DMS153 (cell line): ENCODE measurements at places on chromosomes 1 and 21.
A peak's percentile ranks its signal among the peaks of the same experiment; 100 is the strongest.

- no peak for DNase-seq
These were observed 27.9 kb downstream of the C1orf115 start for GRCh38 chr1:220717800-220718640.

DNA sequence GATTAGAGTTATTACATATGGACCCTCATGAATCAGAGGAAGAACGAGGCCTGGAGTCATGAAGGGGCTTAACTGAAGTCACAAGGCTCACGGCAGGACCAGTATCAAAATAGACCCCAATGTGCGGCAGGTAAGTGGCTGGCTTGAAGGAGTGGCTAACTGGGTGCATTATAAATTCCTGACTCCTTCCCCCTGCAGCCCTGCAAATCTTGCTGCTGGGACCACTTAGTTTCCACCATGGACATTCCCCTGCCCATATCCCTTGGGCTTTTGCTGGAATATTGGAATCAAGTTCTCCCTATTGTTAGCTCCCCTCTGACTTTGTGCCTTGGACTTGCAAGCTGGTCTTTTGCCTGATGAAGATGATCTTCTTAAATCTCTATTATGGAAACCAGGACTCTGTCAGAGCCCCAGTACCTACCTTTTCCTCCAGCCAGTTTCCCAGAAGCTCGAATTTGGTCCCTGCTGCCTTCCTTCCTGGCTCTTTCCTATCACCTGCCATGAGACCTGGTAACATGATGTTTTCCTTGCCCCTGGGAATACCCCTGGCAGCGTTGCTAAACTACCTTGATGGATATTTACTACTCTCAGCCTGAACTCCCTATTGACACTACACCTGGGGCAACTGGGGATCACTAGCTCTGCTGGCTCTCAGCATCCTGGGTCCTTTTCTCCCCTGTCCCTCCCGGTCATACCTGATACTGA is 156.0 kb upstream of the JUN start:
- DNase-seq = peak; percentile 57

- no peak for DNase-seq
These were observed 153.3 kb upstream of the SGIP1 start for GRCh38 chr1:66380452-66381212.

DNA sequence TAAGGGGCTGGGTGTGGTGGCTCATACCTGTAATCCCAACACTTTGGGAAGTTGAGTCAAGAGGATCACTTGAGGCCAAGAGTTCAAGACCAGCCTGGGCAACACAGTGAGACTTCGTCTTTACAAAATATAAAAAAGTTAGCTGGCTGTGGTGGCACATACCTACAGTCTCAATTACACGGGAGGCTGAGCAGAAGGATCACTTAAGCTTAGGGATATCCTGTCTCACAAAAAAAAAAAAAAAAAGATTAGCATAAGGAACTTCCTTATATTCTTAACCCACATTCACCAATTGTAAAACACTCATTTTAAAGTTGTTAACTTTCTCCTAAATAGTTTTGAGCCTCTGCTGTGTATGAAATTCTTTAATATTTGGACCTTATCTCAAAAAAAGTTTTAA is 53.1 kb downstream of the ABCD3 start:
- DNase-seq = no peak

GRCh38 chr1:4010814-4011605 is 110.9 kb upstream of the C1orf174 start:
- no peak for DNase-seq

DNA sequence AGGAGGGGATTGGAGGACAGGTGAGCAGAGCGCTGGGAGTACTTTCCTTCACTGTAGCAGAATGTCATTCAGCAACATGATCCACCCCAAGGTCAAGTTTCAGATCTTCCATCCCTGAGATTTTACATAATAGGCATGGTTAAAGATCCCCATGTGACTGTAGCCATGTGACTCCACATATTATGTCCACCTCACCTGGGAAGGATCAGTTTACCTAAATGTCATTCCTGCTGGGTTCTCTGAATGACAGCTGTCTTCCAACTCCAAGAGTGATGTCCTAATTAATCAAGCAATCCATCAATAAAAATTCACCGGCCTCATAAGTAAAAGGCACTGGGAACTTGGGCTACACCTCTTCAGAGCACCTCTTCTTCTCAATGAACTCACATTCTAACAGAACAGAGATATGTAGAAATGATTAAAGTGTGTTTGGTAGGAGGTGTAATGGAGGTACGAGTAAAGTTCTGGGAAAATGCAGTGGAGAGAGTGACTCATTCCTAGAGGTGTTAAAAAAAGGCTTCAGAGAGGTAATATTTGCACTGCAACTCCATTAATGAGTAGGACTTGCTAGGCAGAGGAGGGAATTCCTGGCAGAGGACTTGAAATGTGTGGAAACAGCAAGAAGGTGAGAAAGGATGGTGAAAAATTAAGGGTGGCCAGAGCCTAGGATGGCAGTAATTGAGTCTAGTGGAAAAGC is 22.2 kb upstream of the MAPKAPK2 start:
- no peak for DNase-seq

- DNase-seq = no peak
These were observed 1.2 kb upstream of the DHRS3 start for GRCh38 chr1:12618965-12619791.

DNA sequence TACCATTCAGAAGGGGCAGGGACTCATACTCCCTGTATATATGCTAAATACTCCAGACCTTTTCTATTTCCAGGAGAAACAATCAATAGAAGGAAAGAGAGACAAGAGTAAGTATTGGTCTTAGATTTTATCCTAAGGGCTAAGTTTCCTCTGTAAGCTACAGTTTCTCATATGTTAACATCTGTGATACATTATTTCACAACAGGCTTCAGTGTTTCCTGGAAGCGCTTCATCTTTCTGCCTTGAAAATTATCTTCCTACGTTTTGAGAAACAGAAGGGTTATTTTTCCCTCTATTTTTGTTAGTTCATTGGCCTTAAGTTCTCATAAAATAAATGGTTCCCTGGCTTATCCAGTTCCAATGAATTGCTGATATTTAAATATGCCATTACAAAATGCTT is 15.6 kb downstream of the FMO1 start:
- DNase-seq = no peak

DNA sequence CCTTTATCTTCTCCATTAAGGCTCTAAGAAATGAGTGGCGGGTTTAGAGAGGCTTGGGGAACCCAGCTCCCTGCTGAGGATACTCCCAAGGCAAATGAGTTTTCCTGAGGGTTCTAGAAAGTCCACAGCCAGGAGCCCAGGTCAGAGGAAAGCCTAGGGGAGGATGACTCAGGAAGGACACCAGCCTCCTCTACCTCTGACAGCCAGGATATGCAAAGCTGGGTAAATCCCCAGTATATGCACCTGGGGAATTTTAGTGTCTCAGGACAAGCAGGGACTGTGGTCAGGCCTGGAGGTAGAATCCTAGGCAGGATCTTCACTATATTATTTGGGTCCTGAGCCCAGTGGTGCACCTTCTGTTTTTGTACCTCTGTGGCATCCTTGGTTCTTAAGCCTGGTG is 23.5 kb upstream of the WNT4 start:
- DNase-seq = no peak

DNA sequence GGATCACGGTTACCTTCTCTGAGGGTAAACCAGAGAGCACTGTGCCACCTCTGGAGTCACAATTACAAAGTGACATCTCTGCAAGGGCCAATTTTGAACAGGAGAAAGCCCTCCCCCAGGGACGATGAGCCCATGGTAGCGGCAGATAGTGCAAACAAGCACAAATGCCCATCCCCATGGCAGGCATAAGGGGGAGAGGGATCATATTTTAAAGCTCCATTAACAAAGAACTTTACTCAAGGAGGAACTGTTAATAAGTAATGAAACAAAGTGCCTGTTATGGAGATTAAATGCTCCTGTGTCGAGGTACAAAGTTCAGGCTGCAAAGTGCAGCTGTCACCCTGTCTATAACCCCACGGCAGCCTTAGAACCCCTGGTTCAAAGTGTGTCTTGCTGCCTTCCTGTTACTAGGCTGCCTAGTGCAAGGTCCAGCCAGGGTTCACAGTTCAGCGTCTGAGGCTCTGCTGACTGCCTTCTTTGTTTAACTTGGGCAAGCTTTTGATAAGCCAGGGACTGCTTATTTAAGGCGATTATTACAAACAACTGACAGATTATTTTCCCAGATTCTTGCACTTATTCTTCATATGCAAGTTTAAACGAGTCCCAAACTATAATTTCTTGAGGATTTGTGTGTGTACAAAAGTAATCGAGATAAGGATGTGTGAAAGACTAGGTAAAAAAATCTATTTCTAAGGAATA is 75.7 kb upstream of the NRIP1 start:
- no peak for DNase-seq

GRCh38 chr1:212699104-212699624 is 476 bp downstream of the BATF3 start:
- DNase-seq = peak; percentile 54

DNA sequence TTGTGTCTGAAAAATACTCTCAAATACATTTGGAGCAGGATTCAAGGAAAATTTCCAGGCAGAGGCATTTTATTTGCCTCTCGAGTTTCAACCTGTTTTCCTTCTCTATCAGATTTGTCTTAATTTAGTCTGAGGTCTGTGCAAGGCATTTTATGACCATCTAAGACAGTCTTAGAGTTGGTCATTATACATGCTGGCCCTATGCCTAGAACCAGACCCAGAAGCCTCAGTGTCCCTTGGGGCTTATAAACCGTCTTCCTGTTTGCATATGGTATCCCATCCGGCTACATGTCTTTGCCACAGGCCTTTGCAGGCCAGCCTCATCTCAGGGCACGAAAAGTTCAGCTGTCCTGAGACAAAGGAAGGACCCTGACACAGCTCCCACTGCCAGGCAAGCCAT is 346.1 kb downstream of the SIPA1L2 start:
- peak; percentile 75 for DNase-seq

DNA sequence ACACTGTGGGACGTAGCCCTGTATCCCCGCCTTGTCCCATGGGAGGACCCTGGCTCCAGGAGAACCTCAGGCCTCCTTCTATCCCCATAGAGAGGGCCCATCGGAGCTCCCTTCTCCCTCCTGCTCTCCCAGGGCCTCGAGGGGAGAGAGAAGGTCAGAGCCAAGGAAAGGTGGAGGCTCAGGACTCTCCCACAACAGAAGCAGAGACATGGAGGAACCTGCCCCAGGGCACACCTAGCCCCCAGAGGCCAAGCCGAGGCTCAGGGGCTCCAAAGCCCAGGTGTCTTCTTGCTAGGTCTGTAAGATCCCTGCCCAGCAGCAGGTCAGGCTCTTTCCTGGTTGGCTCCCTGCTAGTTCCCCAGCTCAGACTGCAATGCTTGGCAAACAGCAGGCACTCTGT is 34.4 kb upstream of the ARF1 start:
- no peak for DNase-seq

DNA sequence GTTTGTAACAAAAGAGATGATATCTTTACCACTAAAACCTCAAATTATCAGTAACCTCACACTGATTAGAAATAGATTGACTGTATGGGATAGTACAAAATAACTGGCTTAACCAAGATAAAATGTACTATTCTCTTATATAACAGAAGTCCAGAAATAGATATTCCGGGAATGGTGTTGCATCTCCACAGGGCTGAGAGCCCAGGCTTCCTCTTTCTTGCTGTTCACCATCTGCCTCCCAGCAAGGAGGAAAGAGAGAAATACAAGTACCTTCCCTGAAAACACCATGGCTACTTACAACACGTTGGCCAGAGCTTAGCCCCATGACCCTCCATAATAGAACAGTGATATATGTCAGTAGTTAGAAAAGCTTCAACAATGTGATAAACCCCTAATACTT is 47.0 kb upstream of the KCNK1 start:
- DNase-seq = no peak

DNA sequence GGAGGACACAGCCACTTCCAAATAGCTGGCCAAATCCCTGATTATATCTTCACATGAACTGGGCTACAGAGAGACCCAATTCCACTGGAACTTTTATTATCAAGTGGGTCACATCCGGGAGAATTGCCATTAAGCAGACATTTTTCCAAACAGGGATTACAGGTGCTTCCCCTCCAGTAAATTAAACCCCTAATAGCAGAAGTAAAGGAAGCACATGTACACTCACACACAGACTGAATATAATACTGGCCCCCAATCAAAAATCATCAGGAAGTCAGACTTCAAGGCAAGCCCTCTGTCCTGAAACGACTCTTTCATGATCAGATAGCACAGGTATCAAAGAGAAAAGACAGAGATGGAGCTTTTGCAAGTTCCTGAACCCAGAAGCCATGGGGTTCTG is 118.6 kb upstream of the PPP2R5A start:
- DNase-seq = no peak

DNA sequence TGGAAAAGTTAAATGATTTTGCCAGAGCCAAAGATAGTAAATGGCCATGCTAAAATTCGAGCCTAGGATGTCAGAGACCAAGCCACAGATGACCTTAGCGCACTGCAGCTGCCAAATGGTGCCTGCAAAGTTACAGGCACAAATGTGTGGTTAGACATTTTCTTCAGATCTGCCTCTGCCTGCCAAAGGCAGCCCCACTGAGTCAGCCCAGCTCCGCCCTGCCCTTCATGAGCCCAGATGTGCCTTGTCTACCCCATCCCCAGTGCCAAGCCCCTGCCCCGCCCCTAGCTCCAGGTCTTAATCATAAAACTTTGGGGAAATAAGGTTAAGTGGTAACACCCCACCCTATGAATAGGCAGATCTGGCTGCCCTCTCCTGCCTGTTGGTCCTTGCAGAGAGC is 105.9 kb downstream of the DTL start:
- DNase-seq = no peak

DNA sequence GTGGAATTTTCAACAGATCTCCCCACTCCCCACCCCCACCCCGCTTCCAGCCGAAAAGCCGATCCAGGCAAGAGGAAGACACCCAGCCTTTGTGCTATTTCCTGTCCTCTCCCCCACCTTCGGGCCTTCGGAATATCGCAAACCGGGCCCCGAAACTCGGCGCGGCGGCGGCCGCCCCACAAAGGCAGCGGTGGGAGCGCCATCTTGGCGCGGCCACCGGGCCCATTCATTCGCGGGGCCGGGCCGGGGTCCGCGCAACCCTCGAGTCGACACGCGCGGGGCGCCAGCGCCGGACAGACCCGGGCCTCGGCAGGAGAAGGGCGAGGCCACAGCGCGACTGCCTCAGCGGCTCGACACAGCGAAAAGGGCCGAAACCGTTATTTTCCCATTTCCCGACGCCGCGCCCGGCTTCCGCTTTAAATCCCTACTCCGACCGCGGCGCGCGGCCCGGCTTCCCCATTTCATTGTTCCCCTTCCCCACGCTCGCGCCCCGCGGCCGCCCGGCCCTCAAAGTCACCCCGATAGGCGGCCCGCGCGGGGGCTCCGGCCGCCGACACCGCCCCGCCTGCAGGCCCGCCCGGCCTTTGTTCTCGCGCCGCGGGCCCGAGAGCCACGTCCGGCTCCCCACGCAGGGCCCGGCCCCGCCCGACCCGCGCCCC is 911 bp downstream of the GNB1 start:
- no peak for DNase-seq

- DNase-seq = no peak
These were observed 409.1 kb upstream of the KAZN start for GRCh38 chr1:14189381-14189780.
